ENCODE measurements at places on chromosomes 7 and 10.
A peak's percentile ranks its signal among the peaks of the same experiment; 100 is the strongest.

DNA sequence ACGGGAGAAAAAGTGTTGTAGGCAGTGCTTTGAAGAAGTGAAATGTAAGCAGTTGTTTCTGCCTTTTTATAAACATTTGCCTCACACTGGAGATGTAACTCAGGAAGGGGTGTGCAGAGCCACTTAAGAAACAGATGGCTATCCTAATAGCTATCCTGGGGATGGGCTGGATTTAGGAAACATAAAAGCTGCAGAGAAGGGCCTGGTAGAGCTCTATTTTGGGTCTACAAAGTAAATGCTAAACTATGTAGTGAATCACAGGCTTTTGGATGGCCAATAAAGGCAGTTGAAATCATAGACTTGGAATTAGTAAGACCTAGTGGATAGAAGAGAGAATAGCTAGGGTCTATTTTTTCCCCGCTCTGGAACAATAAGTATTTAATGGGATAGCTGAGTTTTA lies 79.9 kb upstream of the AGR3 start:
- no peak for DNase-seq

DNA sequence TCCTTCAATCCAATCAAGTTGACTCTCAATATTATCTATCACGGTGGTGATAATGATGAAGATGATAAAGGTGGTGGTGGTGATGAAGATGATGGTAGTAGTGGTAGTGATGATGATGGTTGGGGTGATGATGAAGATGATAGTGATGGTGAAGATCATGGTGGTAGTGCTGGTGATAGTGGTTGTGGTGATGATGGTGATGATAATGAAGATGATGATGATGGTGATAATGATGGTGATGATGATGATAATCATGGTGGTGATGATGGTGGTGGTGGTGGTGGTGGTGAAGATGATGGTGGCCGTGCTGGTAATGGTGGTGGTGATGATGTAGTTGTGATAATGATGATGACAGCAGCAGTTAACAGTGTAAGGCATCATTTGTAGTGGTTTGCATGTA lies 29.8 kb upstream of the SDK1 start:
- DNase-seq = no peak

DNA sequence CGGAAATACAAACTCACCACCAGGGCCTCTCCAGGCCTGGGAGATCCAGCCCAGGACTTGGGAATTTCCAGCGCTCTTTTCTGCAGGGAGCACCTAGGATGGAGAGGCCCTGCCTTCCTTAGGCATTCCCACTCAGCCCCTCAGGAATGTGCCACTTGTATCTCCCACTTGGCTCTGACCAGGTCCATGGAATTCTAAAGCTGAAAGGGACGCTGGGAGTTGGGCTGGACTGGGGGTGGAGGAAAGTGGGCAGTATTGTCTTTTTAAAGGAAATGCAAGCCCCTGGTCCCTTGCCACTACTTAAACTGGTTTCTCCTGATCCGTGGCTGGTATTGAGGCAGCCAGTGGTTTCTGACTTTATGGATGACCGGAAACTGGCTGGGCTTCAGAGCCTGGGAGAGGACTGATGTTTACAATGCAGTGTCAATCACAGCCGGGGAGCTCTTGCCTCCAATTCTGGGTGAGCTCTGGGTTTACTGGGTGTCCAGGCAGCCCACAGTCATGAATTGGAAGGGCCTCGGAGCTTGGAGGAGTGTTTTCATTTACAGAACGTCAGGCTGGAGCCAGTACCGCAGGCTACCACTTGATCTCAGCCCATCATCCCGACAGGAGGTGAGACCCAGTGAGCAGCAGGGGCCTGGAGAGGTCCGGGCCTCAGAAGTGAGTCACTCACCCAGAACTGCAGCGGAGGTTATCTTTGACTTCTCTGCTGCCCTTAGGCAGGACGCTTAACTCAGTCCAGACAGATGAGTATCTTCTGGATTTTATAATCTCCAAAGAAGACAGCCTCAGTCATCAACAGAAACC lies 27.3 kb downstream of the AGAP3 start:
- peak; percentile 74 for DNase-seq

GRCh38 chr10:122147663-122148062 lies 123.4 kb upstream of the BTBD16 start:
- no peak for DNase-seq

GRCh38 chr10:7625836-7626235 lies 40.9 kb downstream of the ITIH5 start:
- DNase-seq = no peak

- no peak for DNase-seq
These were observed 216.9 kb upstream of the GALNT17 start for GRCh38 chr7:70915067-70915466.

DNA sequence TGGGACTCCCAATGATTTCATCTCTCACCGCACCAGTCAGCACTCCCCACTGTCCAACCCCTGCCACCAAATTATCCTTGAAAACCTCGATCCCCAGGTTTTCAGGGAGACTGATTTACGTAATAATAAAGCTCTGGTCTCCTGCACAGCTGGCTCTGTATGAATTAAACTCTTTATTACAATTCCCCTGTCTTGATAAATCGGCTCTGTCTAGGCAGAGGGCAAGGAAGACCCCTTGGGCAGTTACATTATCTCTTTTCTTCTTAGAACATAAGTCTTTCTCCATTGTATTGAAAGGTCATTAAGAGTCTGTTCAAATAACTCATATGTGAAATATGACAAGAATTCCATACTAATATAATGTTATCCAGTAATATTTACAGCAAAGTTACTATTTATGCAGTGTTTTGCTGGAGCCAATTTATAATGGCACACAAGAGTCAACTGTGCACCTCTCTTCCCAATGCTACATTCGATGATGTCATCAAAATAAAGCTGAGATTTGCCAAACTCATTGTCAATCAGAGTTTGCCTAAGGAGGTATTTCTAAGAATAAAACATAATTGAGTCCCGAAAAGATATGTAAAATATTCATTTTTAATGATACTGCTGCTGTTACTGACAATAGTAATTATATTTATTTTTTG lies 1297.2 kb upstream of the LRRTM3 start:
- no peak for DNase-seq

DNA sequence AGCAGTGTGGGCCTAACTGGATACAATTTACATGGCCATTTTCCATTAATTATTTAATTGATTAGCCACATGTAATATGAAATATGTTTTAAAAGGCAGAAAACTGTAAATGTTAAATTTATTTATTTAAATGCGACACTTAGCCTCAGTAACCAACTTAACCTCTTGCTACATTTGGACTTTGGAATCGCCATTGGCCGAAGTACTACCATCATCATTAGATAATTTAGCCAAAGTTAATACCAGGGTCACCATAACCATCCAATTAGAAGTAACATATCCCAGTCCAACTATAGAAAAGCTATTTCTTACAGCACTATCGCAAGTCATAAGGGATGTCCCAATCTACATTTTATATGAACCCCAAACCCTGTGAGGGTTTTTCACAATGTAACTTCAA lies 558.6 kb upstream of the IGFBP3 start:
- no peak for DNase-seq

DNA sequence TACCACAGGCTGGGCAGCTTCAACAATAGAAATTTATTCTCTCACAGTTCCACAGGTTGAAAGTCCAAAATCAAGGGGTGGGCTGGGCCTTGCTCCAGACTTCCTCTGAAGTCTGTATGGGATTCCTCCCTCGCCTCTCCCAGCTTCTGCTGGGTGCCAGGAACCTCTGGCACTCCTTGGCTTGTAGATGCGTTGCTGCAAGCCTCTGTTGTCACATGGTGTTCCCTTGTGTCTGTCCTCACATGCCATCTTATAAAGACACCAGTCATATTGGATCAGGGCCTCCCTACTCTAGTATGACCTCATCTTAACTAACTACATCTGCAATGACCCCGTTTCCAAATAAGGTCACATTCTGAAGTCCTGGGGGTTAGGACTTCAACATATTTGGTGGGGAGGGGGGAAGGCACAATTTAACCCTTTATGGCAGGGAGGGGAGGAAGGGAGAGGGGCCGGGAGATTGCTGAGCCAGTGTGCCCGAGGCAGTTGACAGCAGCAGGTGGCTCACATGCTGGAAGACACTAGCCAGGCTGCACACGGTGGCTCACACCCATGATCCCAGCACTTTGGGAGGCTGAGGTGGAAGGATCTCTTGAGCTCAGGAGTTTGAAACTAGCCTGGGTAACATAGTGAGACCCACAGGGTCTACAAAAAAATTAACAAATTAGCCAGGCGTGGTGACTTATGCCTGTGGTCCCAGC lies 18.8 kb downstream of the ZNF282 start:
- DNase-seq = no peak
